ENCODE measurements at places on chromosomes 2 and 18. TPM values are rescaled to one million over a fixed set of nuclear protein-coding genes. Genes with fewer than 3 reads are reported as not detected.

Gene CYS1
- total RNA-seq: 11.5 TPM

DNA sequence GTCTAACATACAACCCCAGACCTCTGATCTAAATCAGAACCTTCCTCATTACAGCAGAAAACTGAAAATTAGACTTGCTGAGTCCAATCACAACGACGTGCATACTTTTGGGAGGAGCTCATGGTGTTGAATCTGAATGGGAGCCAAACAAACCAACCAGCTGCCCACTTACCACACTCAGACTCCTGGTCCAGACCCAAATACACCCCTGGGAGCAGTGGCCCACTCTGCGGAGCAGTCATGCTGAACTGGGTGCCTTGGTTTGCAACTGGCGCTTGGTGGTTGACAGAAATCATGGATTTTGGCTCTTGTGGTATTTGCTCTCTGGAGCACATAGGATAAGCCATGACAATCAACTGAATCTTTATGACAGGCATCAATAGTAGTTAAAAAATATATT lies 253.6 kb upstream of the TNP1 start:
- no peak for DNase-seq

Gene CD8B2
- total RNA-seq: 0.09 TPM

GRCh38 chr18:21489119-21489750 lies 111.3 kb downstream of the ESCO1 start:
- peak; percentile 61 for DNase-seq

DNA sequence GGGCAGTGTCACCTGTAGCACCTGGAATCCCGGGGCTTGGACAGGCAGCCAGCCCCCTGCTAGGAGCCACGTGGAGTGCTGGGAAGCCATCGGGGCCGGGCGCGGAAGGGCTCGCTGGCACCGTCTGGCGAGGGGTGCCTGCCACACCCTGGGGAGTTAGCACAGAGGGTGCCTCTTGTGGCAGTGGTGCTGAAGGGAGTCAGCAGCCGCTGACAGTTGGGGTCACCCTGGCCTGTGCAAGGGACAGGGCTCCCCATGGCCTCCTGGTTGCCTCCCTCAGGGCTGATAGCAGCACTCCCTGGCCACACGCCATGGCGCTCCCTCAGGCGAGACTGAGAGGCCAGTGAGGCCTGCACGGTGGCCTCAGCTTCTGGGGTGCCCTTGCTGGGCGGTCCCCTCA lies 13.9 kb upstream of the D2HGDH start:
- no peak for DNase-seq

DNA sequence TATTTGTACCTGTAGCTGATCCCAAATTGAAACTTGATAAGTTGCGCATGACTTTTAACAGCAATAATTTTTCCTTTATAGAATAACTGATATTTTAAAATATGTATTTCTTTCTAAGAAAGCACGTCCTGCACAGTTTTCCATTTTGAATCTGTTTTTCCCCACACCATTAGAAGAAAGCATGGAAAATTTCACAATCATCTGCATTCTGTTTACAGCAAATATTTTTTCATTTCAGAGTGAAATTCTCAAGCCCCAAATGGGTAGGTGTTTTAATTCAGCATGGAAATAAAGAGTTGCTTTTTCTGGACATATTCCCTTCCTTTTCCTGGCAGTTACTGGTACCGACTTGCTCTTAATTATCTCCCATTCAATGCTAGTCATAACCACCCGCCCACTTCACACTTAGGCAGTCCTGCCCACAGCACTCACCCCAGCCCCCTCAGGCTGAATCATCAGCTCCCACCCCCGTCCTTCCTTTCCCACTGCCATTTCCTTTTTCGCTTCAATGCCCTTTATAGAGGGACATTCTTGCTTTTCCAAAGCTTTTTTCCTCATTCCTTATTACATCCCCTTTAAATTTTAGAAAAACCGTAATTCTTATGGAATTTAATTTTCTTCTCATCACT lies 89.2 kb upstream of the GLS start:
- DNase-seq: peak; percentile 35

DNA sequence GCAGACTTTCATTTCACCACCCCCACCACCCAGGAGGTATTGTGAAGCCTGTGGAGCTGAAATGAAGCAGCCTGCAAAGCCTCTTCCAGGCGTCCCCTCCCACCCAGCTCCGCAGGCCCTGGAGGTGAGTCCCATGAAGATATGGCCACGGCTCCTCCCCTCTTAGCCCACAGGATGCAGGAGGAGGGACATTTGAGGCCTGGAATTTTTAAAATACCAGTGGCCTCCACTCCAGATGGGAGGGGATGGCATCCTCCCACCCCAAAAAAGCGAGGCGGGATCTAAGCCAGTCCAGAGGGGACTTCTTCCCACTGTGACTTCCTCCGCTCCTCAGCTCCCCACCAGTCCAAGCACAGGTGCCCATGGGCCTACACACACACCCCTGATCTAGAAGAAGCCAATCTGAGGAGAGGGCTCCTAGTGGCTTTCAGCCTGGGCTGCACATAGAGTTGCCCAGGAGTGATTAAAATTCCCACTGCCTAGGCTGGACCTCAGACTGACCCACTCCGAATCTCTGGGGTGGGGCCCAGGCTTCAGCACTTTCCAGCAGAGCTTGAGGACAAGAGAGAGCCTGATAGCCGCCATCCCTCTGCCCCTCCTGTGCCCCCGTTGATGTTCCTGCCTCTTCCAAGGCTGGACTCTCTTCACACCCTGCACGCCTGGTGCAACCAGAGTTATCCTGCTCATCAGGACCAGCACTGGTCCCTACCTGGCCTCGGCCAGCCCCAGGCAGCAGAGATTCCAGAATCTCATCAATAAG lies 206.9 kb downstream of the TNS1 start:
- DNase-seq: peak; percentile 14

Gene SLC16A14
- 4.2 TPM for total RNA-seq

DNA sequence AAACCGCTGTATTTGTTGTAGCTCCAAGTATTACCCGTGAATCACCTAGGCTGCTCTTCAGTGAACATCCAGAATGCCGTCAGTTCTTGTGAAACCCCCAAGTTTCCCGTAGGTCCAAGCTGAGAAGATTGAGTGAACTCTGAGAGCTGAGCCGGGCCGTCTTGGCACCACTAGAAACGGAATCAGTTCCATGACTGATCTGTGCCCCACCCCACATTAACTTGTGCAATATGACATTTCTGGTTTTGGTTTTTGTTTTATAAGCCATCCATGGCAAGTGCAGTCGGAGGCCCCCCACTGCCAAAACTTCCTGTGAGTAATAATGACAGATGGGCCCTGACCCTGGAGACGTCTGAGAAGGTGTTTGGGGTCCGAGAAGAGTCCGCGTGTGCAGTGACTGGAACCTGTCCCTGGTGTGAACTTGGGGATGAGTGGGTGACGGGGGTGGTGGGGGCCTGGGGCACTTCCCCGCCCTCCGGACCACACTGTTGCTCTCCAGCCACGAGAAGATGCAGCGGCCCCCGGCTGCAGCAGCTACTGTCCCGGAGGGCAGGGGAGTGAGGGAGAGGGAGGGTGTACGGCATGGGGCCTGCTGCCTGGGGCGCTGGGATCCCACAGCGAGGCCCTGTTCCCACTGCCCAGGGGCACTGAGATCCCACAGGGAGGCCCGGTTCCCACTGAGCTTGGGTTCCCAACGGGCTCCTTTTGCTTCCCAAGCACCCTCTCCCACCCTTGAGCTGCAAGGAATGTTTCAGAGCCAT lies 26.5 kb downstream of the NFATC1 start:
- no peak for DNase-seq

DNA sequence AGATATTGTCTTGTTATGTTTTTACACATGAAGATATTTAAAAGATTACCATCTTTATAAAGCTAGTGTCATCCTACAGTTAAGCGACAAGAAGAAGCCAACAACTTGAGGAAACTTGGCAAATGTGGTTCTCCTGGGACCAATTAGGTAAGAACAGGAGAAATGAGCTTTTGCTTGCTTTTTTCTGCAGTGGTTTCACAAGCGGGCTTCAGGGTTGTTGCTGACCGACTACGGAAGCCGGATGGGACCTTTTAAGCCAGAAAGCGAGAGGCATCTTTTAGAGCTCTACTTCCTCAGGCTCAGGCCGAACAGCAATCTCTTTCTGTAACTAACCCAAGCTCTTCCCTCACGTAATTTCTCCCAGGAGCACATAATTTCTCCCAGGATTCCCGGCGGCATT lies 256.5 kb downstream of the CNTNAP5 start:
- DNase-seq: peak; percentile 94

GRCh38 chr2:222897898-222898297 lies 37.1 kb downstream of the ACSL3 start:
- DNase-seq: no peak

GRCh38 chr2:100383306-100383705 lies 34.2 kb downstream of the CHST10 start:
- DNase-seq: no peak

DNA sequence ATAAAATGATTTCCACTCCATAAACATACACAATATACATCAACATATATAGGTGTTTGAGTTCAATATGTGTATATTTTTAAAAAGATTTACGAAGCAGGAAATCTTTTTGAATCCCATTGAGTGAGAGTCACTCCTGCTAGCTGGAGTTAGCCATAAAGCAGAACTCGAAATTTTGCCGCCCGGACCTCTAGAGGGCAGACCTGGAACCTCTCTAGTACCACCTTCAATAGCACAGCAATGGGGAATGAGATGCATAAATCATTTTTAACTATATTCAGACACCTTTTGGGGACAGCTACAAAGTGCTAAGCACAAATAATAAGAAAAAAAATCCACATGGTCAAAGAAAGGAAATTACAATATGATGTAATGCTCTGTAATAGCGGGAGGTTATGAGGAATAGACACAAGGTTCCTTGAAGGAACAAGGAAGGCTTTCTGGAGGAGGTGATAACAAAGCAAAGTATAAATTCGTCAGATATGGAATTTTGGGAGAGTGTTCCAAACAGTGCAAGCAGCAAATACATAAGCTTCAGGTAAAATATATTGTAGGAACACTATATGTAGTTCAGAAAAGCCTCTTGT lies 533.4 kb downstream of the ERBB4 start:
- no peak for DNase-seq

DNA sequence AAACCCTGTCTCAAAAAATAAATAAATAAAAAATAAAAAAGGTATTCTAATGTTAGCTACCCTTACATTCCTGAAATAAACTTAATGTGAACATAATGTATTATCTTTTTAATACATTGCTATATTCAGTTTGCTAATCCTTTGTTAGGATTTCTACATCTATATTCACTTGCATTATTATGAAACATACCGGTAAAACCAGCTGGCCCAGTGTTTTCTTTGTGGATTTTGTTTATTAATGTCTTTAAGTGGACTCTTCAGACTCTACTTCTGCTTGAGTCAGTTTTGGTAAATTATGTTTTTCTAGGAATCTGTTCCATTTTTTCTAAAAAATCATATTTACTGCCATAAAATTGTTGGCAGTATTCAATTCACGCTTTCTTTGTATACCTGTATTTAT lies 34.5 kb downstream of the PTPN2 start:
- DNase-seq: no peak

Gene LOXHD1
- 1.3 TPM for total RNA-seq

Gene DCDC2C
- total RNA-seq: 0.18 TPM

- no peak for DNase-seq
Observed at GRCh38 chr2:235497096-235497495, 3.3 kb downstream of the AGAP1 start.

- no peak for DNase-seq
Observed at GRCh38 chr2:172323861-172324597, 103.4 kb upstream of the ITGA6 start.

Gene REG3G
- total RNA-seq: not detected
